Esophagus squamous epithelium (tissue), 5 donors: ENCODE measurements at places on chromosomes 11 and 22.
A peak's percentile ranks its signal among the peaks of the same experiment; 100 is the strongest.

DNA sequence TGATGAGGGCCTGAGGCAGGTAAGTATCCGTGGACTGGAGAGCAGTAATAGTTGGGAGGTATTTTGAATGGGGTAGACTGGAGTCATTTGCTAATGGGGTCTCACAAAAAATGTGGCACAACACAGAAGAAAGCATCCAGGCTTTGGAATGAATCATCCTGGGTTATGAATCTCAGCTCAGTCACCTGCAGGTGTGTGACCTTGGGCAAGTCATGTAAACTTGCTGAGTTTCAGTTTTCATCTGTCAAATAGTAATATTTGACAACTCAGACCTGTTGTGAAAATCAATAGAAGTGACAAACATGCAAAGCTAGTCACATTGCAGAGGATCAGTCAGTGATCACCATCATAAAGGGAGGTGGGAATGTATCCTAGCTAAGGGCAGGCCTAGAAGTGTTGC lies 232.0 kb upstream of the TENM4 start:
- no peak for DNase-seq

- DNase-seq, result no peak
Measured at GRCh38 chr11:125935618-125936199, 10.1 kb upstream of the VSIG10L2 start.

DNA sequence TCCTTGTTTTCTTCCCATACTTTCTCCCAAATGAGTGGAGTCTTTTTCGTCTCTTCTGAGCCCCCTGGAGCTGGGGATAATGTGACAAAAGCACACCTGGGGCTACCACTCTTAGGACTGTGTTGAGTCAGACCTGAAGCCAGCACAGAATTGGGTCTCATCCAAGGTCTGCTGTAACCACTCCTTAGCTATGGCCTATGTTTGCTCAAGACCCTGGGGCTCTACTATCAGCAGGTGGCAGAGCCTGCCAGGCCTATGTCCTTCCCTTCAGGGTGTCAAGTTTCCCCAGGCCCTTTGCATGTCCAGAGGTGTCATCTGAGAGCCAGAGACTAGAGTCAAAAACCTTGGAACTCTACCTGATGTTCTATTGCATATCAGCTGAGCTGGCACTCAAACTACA lies 335.7 kb downstream of the DDX10 start:
- DNase-seq, result no peak

- DNase-seq, result no peak
Measured at GRCh38 chr11:102393272-102393730, 46.3 kb downstream of the BIRC2 start.

GRCh38 chr22:43346521-43346929 lies 3.4 kb upstream of the SCUBE1 start:
- no peak for DNase-seq

DNA sequence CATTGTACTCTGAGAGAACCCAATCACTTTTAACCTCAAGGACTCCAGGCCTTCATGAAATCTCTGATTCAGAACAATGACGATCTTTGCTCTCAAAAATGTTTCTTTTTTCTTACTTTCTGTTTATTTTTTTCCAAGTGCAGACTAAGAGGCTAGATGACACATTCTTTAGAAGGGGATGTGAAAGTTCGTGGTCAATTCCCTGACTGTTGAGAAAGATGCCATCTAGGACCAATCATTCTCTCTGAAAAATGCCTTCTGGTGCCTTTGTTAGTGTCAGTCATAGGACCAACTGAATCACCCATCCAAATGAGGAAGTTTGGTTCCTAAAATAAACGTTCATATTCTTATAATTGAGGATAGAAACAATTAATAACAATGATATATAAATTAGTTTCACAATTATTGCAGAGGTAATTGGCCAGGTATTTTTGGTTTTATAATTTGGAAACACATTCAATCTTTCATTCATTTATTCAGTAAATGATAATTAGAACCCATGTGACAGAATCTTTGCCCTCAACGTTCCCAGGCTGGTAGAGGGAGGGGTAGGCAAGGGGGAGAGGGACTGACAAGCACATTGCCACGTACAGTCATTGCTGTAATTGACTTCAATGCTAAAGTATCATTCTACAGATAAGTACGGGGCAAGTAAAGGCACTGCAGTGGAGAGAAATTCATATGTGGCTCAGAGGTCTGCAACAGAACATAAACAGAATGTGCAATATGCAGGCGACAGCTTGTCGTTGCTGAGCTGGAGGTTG lies 333.4 kb upstream of the MPPED2 start:
- DNase-seq, result no peak

- peak; percentile 40 for DNase-seq
Measured at GRCh38 chr11:62671608-62672389, at the start of the genes LBHD1 and UQCC3. LBHD1 (minus strand) TSS chr11:62672267; CDS start chr11:62670031, 2,236 bp downstream. UQCC3 (plus strand) TSS chr11:62671673; CDS start chr11:62671746, 73 bp downstream.

GRCh38 chr11:84800755-84801346 lies 826.3 kb downstream of the DLG2 start:
- DNase-seq, result no peak

- no peak for DNase-seq
Measured at GRCh38 chr11:17629113-17629512, 82.1 kb downstream of the OTOG start.

GRCh38 chr11:112942966-112943643 lies 18.1 kb upstream of the NCAM1 start:
- no peak for DNase-seq

- DNase-seq, result no peak
Measured at GRCh38 chr11:70352100-70352499, 46.2 kb upstream of the CTTN start.

DNA sequence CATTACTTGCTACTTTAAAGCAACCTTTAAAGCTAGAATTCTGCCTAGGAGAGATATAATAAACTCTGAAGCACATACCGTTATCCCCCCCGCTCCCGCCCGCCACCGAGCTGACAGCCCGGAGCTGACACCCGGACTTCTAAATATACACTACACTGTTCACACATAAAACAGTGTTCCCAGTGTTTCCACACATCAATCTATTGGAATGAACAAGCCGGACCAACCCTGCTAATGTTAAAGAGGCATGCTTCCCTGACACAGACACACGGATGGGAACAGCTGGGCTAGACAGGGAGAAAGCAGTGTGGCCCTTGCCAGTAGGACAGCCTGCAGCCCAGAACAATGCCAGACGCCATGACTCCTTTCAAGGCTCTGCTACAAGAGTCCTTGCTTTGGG lies 108.4 kb upstream of the CSNK2A3 start:
- DNase-seq, result no peak

- DNase-seq, result no peak
Measured at GRCh38 chr22:45534339-45535192, 31.9 kb downstream of the FBLN1 start.

DNA sequence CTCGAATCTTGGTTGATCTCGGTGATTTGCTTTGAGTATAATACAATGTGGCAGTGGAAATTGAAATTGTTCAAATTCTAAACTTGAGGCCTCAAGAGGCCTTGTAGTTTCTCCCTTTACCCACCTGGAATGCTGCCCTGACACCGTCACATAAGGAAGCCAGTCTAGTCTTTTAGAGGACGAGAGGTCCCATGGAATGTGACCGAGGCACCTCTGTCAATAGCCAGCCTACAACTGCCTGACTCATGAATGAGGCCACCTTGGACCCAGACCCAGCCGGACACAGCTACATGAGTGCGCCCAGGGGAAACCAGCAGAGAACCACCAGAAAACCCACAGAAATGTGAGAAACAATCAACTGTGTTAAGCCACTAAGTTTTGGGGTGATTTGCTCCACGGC lies 52.5 kb downstream of the RPL27A start:
- DNase-seq, result no peak

- no peak for DNase-seq
Measured at GRCh38 chr11:125224391-125225021, 60.0 kb downstream of the PKNOX2 start.

DNA sequence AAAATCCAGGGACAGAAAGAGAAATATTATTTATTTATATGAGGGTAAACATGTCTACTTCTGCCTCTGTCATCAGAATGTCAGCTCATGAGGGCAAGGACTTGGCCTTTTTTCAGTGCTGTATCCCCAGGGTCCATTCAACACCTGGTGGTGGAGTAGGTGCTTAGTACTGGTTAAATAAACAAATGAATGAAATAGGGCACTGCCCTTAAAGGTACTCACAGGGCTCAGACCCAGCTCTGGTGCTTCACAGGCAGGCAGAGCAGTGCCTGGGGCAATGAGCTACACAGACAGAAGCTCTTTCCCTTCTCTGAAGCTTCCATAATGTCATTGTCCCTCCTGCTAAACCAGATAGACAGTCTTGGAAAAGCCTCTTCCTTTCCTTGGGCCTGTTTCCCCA lies 30.9 kb downstream of the P4HA3 start:
- no peak for DNase-seq

DNA sequence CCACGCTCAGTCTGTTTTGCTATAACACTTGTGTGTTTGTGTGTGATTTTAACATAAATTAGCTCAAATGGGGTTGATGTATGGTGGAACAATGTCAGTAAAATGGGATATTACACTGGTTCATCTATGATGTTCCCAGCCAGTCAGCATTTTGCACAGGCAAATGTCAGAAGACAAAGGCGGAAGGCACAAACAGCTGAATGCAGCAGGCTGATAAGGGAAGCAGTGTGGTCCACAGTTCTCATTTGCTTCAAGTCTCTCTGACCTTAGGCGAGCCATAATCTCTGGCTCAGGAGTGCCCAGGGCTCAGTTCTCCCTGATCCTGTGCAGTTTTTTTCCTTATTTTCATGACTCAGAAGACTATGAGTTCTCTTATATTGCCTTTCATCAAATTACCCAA lies 102.7 kb downstream of the FAR1 start:
- DNase-seq, result no peak

DNA sequence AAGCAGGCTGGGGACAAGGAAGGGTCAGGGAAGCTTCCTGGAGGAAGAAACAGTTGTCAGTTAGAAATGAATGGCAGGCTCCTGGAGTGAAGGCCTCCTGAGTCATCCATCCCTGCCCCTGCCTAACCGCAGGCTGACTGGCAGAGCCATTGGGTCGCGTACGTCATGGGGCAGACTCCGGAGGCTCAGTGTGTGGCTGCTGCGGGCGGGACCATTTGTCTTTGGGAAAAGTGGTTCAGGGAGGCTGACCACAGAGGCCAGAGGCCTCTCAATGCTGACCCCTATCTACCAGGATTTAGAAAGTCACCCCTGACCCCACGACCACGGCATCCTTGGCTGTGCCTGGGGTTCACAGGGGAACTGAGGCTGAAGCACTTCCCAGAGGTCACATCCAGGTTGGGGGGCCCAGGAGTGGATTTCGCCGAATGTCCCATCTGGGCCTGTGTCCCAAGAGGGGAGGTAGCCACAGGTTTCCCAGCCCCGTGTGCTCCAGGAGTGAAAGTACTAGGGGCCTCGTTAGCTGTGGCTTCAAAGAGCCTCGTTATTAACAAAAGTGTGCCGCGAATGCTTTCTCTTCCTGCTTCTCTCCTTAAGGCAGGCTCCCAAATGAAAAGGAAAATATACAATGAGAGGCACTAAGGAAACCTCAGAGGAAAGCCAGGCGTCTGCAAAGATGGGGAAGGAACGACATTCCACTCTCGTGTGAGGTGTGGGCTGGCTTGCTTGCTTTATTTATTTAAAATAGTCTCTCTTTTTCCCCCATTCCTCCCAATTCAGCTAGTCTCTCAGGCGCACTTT lies 58.9 kb downstream of the FLRT1 start:
- DNase-seq, result no peak

DNA sequence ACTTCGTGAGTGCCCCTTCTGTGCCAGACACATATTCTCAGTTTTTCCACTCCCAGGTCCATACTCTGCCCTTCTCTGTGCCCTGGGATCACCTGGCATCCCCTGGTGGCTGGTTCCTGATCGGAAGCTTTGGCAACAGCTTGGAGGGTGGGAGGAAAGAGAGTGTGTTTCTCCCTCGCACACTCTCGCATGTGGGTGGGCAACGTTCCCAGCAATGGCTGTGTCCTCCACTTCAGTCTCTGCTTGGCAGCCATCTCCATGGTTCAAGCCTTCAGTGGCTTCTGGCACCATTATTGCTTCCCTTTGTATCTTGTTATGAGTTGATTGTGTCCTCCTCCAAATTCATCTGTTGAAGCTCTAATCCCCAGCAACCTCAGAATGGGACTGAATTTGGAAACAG lies 342.7 kb upstream of the SYN3 start:
- DNase-seq, result no peak

- DNase-seq, result no peak
Measured at GRCh38 chr22:31626427-31627150, 35.4 kb downstream of the PISD start.
